Stimulated activated CD8-positive, alpha-beta memory T cell treated with anti-CD3 and anti-CD28 coated beads, Interleukin-4, amount 100 ng/mL, for 1 hour (primary cell): ENCODE measurements at places on chromosomes 6 and 20.

DNA sequence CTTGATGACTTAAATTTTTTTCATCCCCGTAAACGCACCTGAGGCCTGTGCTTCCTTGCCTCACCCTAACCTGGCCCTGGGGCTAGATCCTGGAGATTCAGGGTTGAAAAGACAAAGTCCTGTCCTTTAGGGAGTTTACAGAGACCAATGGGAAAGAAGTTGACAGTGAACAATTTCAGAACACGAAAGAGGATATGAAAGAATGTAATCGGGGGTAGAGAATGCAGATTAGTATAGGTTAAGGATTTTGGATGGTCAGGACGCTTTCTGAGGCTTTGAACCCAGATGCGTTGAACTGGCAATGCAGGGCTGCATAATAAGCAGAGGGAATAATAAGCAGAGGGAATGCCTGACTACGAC, 1.7 kb upstream of the FBXO5 start:
- no peak for DNase-seq

DNA sequence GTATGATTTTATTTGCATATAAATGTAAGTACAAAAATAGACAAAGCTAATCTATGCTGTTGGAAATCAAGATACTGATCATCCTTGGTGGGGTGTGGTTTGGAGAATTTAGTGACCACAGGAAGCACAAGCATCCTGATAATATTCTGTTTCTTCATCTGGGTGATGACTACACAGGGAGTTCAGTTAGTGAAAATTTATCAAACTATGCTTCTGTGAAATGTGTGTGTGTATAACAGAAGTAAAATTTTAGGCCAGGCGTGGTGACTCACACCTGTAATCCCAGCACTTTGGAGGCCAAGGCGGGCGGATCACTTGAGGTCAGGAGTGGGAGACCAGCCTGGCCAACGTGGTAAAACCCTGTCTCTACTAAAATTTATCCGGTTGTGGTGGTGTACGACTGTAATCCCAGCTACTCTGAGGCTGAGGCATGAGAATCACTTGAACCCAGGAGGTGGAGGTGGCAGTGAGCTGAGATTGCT, 20.6 kb downstream of the ENPP3 start:
- DNase-seq, result no peak

GRCh38 chr6:22392711-22393110, 95.9 kb upstream of the PRL start:
- DNase-seq, result no peak

DNA sequence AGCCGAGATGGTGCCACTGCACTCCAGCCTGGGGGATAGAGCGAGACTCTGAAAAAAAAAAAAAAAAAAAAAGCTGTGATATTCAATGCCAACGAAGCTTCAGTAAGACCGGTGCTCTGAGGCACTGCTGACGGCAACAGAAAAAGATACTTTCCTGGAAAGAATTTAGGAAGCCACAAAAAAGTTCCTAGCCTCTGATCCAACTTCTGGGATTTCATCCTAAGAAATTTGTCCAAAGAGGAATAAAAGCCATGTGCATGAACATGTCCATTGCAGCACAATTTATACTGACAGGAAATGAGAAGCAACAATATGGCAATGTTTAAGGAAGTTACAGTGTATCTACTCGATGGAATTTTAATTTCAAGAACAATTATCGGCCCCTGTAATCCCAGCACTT, 24.5 kb upstream of the CARMIL1 start:
- DNase-seq, result no peak

GRCh38 chr6:158660333-158660754, 10.5 kb downstream of the SYTL3 start:
- no peak for DNase-seq

- DNase-seq, result no peak
Measured at GRCh38 chr6:130778946-130779657, 48.1 kb upstream of the SMLR1 start.

DNA sequence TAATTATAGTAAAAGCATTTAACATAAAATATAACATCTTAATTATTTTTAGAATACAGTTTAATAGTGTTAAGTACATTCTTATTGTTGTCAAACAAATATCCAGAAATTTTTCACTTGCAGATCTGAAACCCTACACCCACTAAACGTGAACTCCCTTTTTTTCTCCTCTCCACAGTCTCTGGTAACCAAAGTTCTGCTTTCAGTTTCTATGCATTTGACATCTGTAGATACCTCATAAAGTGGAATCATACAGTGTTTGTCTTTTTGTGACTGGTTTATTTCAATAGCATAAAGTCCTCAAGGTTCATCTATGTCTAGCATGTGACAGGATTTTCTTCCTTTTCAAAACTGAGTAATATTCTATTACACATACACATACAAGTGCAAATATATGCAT, 286.3 kb downstream of the BTBD3 start:
- no peak for DNase-seq

GRCh38 chr20:58518387-58518786, 3.2 kb upstream of the APCDD1L start:
- no peak for DNase-seq

DNA sequence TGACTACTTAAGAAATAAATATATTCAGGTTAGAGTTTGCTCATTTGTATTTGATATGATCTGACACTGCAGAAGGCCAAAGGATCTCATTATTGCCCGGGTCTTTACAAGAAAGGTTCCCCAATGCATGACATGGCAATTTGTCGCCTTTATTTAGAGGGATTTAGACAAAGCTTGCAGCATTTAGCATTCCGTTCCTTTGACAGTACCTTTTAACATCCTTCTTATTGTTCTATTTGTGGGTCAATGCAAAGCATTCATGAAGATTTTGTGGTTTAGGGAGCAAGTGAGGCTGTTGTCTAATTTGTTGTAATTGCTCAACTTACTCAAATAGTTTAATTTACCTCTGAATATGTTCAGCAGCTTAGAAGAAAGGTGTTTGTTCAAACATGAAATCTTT, 230.8 kb upstream of the FLRT3 start:
- no peak for DNase-seq

DNA sequence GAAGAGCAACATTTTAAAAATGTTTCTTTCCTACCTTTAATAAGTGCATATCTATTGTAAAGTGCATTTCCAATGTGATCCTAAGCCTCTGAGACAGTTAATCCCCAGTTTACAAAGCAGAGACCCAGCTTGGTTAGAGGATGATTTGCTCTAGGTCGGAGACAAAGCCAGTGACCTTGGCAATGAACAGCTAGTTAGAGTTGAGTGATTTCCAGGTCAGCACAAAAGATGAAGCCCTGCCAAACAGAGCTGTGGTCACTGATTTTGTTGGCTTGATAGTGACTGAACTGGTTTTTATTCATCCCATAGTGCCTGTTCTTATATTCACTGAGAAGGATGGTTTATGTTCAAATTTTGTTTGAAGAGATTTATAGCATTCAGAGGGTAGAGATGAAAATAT, 56.6 kb upstream of the CD83 start:
- no peak for DNase-seq

DNA sequence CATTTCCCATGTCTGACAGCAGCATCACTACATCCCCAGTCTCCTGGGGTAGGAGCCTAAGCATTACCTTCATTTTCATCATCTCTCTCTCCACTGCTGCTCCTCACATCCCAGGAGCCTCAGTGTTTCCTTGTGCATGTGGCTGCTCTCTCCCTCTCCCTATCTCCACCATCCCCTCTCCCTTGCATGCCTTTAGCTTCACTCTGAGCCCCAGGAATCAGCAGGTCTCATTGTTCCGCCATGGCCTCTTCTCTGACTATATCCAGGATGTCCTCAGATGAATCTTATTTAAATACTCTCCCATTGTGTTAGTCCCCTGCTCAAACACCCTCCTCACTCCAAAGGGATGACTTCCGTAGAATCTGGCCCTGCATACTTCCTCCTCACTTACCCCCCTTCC, 79.4 kb downstream of the FAXC start:
- DNase-seq, result no peak
